ENCODE measurements at places on chromosomes 6 and 20.
A peak's percentile ranks its signal among the peaks of the same experiment; 100 is the strongest.

GRCh38 chr6:46715141-46715540, 20.0 kb downstream of the PLA2G7 start:
- no peak for DNase-seq

DNA sequence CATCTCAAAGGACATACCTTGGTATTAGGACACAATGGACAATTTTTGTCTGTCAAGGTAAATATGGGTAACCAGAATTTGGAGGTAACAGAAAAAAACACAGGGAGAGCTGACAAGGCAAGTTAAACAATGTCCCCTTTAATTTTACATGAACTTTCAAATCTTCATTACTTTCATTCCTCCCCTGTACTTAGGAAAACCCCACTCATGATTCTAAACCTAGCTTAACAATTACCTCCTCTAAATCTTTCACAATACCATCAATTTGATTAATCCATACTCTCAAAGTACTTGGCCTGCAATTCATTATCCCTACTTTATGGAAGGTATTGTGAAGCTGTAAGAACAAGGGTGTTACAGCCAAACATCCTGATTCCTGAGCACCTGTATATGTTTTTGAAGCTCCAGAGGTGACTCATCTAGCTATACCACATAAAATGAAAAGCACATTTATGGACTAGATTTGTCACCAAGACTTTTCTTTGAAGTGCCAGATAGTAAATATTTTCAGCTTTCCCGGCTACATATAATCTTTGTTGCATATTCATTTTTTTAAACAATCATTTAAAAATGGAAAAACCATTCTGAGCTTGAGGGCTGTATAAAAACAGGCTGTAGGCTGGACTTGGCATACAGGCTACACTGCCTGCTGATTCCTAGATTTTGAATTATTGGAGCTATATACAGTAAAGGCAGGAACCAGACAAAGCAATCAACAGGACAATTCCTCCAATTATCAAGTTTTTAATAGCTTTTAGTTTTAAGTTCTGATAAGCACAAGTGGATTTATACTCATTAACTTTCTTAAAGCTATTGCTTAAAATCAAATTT, 22.9 kb downstream of the DEK start:
- DNase-seq: no peak

DNA sequence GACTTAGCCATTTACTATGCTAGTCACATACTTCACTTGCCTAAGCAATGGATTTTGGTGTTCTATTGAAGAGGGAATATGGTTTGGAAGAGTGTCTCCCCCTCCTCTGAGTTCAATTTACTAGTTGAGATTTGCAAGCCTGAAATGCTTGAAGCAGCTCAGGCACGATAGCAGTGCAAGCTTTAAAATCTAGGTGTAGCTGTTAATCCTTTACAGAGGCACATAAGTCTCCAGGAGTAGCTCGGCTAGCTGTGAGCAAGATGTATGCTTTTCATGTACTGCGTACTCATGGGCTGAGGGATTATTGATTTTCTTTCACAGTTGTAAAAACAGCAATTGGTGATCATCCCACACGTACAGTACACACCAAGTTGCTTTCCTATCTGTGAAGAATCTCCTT, 726 bp downstream of the FLRT3 start:
- no peak for DNase-seq

GRCh38 chr6:12523726-12524125, 192.8 kb upstream of the PHACTR1 start:
- no peak for DNase-seq

- DNase-seq: peak; percentile 26
Observed at GRCh38 chr20:855466-856360, 22.2 kb downstream of the FAM110A start.

DNA sequence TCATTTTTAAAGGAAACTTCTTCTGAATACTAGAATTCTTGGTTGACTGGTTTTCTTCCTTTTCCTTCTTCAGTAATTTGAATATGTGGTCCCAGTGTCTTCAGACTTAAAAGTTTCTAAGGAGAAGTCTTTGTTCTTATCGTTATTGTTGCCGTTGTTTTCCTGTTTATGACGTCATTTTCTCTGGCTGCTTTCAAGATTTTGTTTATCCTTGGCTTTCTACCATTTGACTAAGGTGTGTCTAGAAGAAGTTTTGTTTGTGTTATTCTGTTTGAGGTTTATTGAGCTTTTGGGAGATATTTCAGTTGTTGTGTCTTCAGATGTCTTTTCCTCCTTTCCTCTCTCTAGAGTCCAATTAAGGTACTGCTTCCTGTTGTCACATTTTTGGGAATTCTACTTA, 24.5 kb downstream of the CDYL start:
- no peak for DNase-seq

- DNase-seq: no peak
Observed at GRCh38 chr20:59703046-59703445, 98.7 kb downstream of the PHACTR3 start.

DNA sequence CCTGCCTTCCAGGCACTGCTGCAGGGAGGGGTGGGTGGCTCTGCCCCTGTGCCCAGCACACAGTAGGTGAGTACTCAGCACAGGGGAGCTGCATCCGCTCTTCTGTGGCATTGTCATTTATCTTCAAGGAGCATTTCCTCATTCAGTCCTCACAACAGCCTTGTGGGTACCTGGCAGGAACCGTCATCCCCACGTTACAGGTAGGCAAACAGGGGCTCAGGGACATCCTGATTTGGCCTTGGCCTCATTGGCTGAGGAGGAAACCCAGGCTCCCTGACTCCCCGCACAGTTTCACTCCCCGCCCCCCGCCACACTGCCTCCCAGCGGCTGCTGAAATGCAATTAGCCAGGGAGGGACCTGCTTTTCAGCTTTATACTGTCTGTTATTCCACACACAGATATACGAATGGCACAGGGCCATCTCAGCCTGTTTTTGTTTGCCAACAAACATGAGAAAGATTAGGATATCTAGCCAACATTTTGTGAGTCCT, 24.2 kb upstream of the PNPLA1 start:
- DNase-seq: no peak

All from natural killer cell (primary cell).